ENCODE measurements at places on chromosomes 3 and 15.

GRCh38 chr15:85762039-85762755 is 32.5 kb downstream of the KLHL25 start:
- no peak for DNase-seq

DNA sequence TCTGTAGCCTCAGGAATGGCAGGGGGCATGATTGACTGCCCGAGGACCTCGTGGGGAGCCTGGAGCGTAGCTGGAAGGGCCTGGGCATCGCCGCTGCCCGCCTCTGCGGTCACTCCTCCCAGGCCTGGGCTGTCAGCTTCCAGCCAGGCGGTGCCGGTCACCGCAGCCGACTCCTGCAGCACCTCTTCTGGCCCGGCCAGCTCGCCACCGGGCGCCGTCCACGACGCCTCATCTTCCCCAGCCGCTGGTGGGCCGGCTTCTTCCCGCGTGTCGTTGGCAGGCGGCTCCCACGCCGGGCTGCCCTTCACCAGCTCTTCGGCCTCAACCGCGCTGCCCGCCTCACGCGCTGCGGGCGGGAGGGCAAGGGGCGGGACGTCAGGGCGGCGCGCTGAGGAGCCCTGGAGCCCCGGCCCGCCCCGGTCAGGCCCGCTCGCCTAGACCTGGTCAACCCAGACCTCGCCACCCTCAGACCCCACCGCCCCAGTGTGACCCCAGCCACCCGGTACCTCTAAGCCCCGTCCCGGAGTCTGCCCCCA is 1.0 kb downstream of the CSPG5 start:
- no peak for DNase-seq

- DNase-seq: no peak
Observed at GRCh38 chr15:88419830-88420229, 47.4 kb downstream of the MRPL46 start.

GRCh38 chr15:69091654-69092053 is 68.8 kb upstream of the GLCE start:
- DNase-seq: no peak

DNA sequence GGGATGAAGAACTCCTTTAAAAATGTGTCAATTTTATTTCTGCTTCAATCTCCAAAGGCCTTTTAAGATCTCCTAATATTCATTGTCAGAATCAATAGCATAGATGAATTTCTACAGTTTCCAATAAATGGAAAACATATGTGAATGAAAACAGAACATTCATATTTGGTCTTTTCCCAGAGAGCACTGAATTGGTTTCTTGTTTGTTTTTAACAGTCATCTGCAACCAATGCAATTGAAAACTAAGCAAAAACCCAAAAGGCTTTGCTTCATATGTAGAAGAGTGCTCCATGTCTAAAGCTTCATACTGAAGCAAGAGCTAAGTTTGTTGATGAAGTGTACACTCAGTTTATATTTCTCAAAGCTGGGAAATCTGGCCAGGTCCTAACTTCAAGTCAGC is 426.5 kb upstream of the CDIN1 start:
- no peak for DNase-seq

GRCh38 chr3:23877329-23877980 is 39.3 kb downstream of the NKIRAS1 start:
- no peak for DNase-seq

GRCh38 chr3:9158865-9159630 is 90.4 kb downstream of the SRGAP3 start:
- no peak for DNase-seq

DNA sequence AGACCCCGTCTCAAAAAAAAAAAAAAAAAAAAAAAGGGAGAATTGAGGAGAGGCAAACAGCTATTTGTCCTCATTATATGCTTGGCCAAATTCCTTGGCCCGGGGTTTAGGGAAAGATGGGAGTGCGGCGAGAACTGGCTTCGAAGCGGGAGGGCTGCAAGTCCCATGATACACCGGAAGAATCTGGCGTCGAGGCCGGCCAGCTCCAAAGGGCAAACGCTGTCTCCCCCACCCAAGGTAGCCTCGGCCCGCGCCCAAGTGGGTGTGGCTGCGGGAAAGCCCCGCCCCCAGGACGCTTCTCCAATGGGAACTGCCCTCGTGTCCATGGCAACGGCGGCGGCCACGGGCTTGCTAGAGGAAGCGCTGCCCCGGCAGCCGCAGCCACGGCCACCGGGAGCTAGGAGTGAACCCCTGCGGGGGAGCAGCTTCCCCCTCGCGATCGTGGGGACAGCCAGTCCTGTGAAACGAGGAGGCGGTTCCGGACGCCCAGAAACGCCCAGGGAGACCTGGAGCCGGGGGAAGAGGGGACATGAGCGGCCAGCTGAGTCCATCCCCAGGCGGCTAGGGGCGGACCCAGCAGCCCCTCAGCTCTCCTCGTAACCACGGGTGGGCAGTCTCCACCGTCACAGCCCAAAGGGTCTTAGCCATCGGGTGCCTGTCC is at the start of gene TTLL13:
Gene TTLL13, plus strand, starts transcription at position 354 of the 661 bp plus-strand sequence. CDS start 1,075 bp downstream, outside the sequence.
- peak; percentile 98 for DNase-seq

DNA sequence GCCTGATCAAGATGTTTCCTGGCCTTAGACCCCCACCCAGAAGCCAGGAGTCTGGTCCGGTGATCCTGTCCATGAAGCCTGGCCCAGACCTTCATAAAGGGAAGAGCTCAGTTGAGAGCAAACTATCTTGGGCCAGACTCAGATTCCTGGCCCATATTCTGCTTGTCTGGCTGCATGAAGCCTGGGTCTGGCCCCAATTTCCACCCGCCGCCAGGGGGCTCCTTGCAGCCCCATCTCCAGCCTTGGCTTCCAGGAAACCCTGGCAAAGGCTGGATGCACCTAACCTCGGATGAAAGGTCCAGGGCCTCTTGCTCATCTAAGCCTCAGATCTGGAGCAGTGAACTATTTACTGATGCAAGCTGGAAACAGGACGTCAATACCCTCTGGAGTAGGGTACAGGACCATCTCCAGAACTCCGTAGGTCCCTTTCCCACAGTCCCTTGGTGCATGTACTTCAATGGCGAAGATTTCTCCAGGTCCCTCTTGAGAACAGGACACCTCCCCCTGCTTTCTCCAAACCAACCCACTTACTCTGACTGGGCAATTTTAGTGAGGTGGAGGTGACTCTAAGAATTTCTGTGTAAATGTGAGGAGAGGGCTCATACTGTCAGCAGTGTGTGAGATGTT is 5.6 kb downstream of the FOXL2 start:
- no peak for DNase-seq

- no peak for DNase-seq
Observed at GRCh38 chr3:61960976-61961375, 399.6 kb downstream of the PTPRG start.

DNA sequence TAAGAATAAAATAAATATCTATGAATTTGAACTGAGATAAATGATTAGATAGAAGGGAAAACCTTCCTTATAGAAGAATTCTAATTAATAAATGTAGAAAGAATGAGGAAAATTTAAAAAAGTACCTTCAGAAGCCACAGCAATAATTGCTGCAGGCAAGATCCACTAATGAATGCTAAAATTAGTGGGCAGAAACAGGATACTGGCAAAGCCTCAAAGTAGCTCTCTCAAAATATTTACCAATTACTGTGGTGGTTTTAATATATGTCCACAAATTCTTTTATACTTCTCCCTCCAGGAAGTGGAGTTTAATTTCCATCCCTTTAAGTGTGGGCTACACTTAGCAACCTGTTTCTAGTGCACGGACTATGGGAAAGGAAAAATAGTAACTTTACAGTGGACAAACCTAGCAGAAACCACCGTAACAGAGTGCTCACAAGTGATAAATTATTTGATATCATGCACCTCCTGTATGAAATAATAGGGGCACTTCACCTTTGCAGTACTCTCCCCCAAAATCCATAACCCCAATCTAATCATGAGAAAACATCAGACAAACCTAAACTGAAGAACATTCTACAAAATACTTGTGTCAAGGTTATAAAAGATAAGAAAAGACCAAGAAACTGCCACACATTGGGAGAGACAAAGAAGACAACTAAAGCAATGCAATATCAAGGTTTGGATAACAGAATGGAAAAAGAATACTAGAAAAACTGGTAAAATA is 6.8 kb downstream of the PEAK1 start:
- no peak for DNase-seq

DNA sequence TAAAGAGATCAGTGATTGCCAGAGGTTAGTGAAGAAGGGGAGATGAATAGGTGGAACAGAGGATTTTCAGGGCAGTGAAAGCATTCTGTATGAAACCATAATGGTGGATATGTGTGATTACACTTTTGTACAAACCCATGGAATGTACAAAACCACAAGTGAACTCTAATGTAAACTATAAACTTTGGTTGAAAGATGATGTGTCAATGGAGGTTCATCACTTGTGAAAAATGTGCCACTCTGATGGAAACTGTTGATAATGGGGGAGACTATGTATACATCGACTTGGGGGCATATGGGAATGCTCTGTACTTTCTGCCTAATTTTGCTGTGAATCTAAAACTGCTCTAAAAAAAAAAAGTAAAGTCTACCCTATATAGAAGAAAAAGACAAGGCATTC is 68.7 kb upstream of the ARHGEF3 start:
- DNase-seq: no peak

DNA sequence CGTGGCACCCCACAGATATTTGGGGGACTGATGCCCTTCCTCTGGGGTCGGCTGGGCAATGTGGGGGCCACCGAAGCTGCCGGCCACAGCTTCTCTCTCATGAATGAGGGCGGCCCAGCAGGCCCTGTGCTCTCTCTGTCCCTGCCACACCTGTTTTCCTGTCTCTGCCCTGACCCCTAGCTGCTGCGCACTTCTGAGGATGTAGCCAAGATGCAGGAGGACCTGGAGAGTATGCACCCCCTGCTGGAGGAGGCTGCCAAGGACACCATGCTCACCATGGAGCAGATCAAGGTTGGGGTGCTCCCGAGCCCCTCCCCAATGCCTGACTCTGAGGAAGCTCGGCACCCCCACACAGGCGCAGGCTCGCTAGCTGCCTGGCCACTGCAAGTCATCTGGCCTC is 59.7 kb downstream of the SEMA3G start:
- DNase-seq: no peak

DNA sequence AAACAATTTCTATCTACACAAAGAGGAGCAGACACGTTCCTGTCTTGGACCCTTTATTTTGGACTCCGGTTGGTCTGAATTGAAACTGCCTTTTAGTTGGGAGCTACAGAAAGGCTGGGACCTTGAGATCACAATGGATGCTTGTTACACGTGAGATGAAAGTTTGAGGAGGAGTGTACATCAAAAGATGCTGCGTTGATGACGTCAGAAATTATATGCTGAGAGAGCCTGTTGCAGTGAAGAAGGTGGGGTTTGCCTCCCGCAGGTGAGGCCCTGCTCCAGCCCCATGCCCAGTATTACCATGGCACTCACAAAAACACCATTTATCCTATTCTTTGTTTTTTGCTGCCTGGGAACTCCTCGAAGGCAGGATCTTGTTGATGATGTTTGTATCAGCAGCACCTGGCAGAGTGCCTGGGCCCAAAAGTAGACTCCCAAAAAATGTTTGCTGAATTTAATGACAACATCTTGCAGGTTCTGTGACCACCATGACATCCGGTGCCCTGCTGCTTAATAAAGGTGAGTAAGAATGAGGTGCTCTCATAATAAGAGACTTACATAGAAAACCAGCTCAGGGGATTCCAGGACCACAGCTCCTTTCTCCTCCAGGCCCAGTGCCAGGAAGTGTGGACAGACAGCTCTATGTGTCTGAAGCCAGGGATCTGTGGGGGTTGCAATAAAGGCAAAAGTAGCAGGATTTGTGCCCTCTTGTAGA is 136.1 kb upstream of the UBE2E1 start:
- DNase-seq: no peak

- peak; percentile 46 for DNase-seq
Observed at GRCh38 chr15:101017093-101017754, 98.1 kb downstream of the LRRK1 start.

GRCh38 chr3:36812240-36812639 is 47.9 kb upstream of the DCLK3 start:
- DNase-seq: no peak

DNA sequence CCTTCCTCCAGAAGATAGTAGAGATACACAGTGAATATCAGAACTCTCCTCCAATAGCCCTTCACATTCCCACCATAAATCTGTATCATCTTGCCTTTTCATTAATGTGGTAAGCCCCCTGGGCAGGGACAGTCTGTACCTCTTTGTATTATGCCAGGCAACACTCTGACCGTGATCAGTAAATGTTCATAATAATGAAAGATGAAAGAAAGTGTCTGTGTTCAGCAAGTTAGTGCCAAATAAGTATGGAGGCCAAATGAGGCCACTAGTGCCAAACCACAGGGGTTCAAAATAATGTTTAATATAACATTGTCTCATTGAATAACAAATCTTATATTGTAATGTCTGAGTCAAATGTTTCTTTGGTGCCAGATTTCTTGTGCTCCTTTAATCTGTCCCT is 104.3 kb downstream of the CMSS1 start:
- no peak for DNase-seq

GRCh38 chr15:75718328-75718727 is 5.7 kb upstream of the CSPG4 start:
- DNase-seq: no peak

GRCh38 chr3:72276806-72277205 is 491.9 kb upstream of the PROK2 start:
- no peak for DNase-seq

- no peak for DNase-seq
Observed at GRCh38 chr15:40427188-40427587, 13.6 kb upstream of the BAHD1 start.

DNA sequence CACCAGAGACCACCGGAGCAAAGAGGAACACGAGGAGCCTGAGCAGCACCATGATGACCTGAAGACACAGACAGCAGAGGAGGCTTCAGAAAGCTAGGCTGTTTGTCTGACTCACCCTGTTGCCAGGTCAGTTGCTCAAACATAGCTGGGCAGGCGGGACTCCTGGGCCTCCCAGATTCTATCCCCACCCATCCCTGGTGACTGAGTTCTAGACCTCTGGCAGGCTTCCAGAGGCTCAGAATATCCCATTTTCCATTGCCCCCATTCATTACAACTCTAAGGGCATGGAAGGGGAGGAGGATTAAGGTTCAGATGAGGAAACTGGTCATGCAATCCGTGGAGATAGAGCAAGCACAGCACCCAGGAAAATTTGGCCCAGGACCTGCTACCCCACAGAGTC is at the start of gene CDHR4:
Gene CDHR4, minus strand, starts transcription at position 113 of the 400 bp plus-strand sequence. Its CDS starts 61 bp downstream, at position 52.
- DNase-seq: no peak

GRCh38 chr15:77613814-77614213 is 18.9 kb downstream of the LINGO1 start:
- no peak for DNase-seq

DNA sequence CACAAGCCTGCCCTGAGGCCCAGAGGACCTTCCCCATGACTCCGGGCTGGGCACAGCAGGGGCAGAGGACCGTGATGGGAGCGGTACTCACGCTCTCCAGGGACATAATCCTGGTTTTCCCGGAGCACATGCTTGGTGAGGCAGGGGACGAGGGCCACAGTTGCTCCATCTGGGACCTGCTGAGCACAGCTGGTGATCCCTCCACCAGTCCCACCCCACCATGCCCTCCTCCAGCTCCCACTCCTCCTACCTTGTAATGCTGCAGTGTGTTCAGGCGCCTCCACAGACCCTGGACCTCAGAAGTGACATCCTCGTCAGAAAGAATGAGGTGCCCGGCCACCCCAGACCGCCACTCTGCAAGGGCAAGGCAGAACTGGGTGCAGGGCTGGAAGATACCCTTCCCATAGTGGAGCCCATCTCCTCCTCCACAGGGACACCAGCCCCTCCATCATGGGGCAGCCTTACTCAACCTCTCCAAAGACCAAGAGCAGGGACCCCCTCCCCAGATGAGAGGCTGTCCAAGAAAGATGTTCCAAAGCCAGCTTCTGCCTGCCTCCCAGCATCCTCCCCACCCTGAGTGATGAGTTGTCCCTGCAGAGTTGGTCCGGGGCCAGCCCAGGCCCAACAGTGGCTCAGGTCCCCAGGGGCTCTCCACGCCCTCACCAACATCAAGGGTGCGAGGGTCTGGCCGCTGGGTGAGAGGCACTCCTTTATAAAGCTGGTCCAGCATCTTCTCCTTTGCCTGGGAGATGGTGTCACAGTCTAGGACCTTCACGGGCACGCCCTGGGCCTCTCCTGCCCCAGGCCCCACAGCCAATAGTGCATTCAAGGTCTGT is 19.5 kb downstream of the PLXNB1 start:
- peak; percentile 45 for DNase-seq
